Hematopoietic multipotent progenitor cell treated with erythropoietin and hydrocortisone succinate and interleukin-3 and kit ligand, for 6 days (in vitro differentiated cells): ENCODE measurements at places on chromosomes 16 and 17.
A peak's percentile ranks its signal among the peaks of the same experiment; 100 is the strongest.

DNA sequence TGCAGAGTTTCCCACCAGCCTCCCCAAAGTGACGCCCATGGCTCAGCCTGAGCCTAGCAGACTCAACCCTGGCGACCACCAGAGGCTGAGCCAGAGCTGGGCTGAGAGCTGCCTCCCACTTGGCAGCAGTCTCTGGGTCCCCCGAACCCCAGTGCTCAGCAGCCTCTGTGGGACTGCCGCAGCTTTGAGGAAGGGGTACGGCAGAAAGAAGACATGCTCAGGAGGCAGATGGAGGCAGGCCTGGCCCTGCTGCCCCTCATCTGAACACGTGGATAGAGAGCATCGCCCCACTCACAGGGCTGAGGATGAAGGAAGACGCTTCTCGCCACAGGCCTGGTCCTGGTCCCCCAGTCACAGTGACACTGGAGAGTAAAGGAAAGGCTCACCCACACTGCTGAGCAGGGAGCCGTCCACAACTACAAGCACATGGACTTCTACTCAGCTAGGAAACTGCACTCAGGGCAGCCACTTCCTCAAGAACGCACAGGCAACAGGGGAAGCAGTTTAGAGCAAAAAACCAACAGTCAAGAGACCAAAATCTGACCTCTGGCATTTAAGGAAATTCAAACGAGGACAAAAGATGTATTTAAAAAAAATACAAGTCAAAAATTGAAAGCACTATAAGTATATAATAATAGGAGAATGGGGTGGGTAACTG, 45.2 kb upstream of the GSG1L start:
- peak; percentile 22 for DNase-seq

DNA sequence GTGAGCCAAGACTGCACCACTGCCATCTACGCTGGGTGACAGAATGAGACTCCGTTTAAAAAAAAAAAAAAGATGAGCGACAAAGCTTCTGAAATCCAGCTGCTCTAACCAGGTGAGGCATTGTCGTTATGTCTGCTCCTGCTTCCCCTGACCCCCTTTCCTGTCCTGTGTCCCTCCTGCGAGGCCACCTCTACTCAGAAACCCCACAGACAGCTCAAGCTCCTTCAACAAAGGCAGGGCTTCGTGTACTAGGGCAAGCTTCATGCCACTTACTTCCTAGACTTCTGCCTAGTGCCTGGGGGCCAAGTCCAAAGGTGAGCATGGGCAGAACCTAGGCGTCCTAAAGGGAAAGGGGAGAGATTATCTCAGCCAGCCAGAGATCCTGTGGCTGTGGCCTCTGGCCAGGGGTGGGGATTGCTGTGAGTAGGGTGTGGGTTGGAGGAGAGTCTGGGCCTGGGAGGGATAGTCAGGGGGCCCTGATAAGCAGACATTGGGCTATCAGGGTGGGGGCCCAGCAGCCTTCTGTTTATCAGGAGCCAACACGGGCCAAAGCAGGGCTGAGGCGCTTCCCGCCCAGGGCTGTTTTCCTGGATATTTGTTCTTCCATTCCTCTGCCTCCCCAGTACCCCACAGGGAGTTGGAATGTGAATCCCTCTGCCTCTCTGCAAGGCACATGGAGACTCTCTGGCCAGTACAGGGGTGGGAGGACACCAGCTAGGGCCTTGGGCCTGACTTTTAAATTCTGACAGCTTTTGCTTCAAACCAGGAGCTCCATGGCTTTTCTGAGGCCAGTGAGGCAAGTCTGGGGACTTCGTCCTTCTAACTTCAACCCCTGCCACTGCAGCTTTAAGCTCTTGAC, 10.4 kb downstream of the ERAL1 start:
- peak; percentile 98 for DNase-seq

DNA sequence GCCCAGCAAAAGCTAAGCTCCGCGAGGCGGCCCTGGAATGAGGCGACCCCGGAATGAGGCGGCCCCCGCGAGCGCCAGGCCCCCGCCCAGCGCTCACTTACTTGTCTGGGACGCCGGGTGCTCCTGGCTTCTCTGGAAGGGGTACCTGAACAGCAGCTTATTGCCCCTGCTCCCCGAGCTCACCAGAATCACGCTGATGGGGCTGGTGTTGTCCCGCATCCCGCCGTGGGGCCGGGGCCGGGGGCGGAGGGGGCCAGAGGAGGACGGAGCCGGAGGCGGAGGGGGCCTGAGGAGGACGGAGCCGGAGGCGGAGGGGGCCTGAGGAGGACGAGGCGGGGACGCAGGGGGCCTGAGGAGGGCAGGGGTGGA, 440 bp downstream of the NPRL3 start:
- DNase-seq: peak; percentile 46

DNA sequence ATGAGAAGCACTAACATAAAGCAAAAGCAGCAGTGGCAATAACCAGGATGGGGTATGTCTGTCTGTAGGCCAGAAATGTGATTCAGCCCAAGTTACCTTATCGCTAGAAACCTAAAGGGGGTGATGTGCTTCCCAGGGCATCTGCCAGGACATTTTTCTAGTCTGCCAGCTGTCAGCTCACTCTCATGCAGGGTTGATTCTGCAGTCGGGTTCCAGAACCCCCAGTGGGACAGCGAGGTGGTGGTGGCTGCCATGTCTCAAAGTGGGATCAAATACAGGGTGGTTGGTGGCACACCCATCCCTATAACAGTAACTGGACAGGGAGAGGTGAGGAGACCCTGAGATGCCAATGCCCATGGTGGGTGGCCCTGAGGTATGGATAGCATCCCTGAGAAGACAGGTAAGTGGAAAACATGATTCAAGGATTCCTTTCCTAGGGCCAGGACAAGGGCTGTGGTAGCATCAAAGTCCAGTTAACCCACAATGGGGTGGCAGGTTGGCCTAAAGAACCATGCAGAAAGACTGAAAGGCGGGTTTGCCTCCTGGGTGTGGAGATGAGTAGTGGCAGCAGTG, 84.3 kb downstream of the TNFRSF13B start:
- no peak for DNase-seq

DNA sequence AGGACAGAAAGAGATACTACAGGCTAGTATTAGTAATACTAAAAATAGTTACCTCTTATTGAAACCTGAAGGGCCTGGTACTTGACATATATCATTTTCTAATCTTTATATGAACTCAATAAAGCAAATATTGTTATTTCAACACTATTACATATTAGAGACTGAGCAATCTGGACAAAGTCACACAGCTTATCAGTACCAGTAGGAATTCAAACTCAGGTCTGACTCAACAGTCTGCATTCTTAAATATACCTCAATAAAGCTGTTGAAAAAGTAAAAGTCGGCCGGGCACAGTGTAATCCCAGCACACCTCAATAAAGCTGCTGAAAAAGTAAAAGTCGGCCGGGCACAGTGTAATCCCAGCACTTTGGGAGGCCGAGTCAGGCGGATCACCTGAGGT, 67.4 kb downstream of the KANSL1 start:
- DNase-seq: no peak

GRCh38 chr16:49590166-49590871, 216.7 kb downstream of the C16orf78 start:
- DNase-seq: no peak

GRCh38 chr17:68248891-68249290, 1.0 kb downstream of the AMZ2 start:
- DNase-seq: peak; percentile 41

DNA sequence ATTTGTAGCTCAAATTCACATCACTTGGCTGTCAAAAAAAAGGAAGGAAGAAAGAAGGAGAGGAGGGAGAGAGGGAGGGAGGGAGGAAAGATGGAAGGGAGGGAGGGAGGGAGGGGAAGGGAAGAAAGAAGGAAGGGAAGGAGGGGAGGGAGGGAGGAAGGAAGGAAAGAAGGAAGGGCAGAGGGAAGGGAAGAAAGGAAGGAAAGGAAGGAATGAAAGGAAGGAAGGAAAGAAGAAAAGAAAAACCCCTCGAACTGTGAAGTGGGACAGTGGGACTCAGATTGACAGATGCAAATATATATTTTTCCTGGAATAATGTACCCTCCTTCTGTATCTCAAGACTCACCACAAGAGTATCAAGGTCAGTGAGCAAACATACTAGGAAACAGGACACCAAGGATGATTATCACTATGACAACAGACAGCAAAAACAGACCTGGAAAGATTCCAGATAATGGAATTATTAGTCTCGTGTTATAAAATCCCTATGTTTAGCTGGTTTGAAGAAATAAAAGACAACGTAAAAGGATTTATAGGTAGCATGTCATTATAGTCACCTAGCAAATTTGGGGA, 24.2 kb upstream of the ABCA3 start:
- no peak for DNase-seq

- DNase-seq: no peak
Observed at GRCh38 chr17:17934214-17934613, 38.0 kb downstream of the TOM1L2 start.

GRCh38 chr17:75872434-75873351, 5.7 kb downstream of the TRIM47 start:
- peak; percentile 72 for DNase-seq

GRCh38 chr16:22765479-22765878, 48.5 kb upstream of the HS3ST2 start:
- no peak for DNase-seq

DNA sequence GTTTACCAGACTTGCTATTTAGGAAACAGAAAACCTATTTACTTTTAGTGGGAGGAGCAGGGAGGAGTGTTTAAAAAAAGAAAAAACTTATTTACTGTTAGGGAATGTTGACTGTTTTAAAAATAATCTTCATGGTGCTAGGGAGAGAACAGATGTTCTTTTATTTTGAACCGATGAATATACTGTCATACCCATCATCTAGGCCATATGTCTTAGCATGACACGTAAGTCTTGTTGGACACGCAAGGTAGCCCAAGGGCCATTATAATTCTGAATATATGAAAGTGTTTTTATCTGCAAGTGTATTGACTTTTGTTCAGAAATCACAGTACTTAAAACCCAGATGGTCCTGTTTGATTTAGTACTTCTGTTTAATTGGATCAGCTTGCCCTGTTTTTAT, 11.6 kb downstream of the WIPF2 start:
- no peak for DNase-seq

DNA sequence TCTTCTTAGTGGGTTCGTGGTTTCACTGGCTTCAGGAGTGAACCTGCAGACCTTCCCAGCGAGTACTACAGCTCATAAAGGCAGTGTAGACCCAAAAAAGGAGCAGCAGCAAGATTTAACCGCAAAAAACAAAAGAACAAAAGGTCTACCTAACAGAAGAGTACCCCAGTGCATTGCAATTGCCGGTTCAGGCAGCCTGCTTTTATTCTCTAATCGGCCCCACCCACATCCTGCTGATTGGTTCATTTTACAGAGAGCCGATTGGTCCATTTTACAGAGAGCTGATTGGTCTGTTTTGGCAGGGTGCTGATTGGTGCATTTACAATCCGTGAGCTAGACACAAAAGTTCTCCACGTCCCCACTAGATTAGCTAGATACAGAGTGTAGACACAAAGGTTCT, 2.0 kb upstream of the ARRB2 start:
- peak; percentile 78 for DNase-seq

DNA sequence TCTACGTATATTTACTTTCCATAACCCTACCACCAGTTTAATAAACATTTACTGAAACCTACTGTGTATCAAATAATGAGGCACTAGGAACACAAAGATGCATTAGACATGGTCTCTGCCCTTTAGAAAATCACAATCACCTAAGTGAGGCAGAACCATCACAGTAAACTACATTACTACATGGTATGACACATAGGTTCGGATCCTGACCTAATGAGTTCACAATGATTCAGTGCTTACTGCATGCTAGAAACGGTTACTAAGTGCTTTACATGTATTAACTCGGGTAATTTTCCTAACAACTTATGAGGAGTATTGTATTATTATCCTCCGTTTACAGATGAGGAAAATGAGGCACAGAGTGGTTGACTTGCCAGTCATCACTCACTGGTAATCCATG, 5.2 kb upstream of the SYNRG start:
- no peak for DNase-seq

GRCh38 chr16:337437-337836, 15.1 kb downstream of the AXIN1 start:
- DNase-seq: no peak

DNA sequence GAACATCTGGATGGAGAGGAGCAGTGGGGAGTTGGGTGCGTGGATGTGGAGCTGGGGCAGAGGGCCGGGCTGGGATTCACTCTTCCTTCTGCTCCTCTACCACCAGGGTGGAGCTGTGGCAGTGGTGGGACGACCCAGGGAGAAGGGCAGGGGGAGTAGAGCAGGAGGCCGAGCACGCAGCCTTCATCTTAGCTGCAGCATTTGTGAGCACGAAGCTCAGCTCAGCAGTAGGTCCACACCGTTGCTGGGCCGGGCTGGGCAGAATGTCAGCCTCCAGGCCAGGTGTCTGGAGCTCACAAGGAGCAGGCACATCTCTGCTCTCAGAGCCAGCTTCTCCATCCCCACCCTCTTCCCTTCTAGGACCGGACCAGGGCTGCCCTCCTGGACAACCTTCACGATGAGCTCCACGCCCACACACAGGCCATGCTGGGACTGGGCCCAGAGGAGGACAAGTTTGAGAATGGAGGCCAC, 55.7 kb downstream of the OR1D5 start:
- no peak for DNase-seq

DNA sequence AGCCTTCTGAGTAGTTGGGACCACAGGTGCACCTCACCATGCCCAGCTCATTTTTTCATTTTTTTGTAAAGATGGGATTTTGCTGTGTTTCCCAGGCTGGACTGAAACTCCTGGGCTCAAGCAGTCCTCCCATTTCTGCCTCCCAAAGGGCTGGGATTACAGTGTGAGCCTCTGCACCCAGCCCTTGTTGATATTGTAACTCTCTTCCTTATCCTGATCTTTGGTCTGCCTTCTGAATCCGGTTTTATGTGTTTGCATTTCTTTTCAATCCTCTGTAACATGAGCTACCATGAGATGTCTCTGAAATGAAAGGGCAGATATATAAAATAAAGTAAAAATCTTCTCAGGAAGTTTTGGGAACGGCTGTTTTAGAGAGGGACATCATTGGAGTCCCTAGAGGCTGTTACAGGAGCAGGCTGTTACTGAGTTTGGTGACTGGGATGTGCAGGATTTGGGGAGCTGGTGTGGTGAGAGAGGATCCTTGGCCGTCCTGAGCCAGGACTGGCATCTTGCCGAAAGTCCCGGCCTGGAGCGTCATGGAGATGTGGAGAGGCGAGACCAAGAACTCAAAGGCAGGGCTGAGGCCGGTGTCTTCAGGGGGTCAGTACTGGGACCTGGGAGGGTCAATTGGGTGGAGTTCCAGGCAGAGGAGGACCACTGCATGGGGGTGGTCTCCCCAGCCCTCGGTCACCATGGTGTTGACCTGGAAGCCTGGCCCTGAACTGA, 39.4 kb downstream of the ATP2C2 start:
- no peak for DNase-seq
